ENCODE measurements at places on chromosomes 13 and 19. TPM values are rescaled to one million over a fixed set of nuclear protein-coding genes. Genes with fewer than 3 reads are reported as not detected.

RDH8 gene
- total RNA-seq, result not detected

SYT3 gene
- total RNA-seq, result not detected

FAM124A gene
- total RNA-seq, result not detected

SPPL2B gene
- total RNA-seq, result 12.4 TPM

ZNF285 gene
- 3.9 TPM for total RNA-seq

All from tracheal epithelial cell (primary cell).